ENCODE measurements at places on chromosomes 1 and 21.

DNA sequence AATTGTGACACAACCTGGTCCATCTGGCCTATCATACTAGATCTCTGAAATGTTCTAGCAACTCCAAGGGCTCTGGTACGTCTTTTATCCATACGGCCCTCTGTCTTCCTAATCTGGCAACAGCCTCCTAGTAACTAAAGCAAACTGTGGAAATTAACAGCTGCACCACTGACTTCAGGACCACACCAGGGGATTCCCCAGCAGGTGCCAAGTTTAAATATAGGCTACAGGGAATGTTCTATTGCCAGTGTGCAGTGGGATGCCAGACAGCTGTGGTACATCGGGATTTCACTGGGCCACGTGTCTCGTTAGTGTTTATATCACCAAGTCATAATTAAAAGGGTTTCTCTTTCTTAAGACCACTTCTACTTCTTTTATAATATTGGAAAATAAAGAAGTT is 94.3 kb downstream of the RGS2 start:
- no peak for DNase-seq

GRCh38 chr1:89545264-89546038 is 20.8 kb downstream of the LRRC8B start:
- peak; percentile 75 for DNase-seq

- DNase-seq, result no peak
Measured at GRCh38 chr1:17161137-17161740, 42.0 kb upstream of the PADI2 start.

- no peak for DNase-seq
Measured at GRCh38 chr1:246279402-246279801, 227.7 kb downstream of the SMYD3 start.

DNA sequence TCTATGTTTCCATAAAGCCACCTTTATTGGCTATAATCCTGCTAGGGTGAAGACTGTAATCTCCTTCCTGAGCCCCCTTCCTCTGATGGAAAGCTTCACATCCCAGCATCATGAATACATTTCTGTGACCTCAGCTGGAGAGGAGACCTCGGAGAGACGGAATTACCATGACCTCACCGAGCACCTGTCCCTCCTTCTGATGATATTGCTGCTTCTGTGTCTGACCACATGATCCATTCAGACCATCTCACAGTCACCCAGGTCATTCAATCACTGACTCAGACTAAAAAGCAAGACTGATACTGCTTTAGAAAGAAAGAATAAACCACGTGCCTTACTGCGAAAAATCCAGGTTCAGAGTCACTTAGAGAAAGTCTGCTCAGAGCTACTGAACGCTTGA is 8.8 kb downstream of the KCND3 start:
- DNase-seq, result no peak

GRCh38 chr1:67094191-67094590 is 40.2 kb upstream of the SLC35D1 start:
- no peak for DNase-seq

GRCh38 chr1:93739472-93739871 is 57.8 kb upstream of the BCAR3 start:
- no peak for DNase-seq

DNA sequence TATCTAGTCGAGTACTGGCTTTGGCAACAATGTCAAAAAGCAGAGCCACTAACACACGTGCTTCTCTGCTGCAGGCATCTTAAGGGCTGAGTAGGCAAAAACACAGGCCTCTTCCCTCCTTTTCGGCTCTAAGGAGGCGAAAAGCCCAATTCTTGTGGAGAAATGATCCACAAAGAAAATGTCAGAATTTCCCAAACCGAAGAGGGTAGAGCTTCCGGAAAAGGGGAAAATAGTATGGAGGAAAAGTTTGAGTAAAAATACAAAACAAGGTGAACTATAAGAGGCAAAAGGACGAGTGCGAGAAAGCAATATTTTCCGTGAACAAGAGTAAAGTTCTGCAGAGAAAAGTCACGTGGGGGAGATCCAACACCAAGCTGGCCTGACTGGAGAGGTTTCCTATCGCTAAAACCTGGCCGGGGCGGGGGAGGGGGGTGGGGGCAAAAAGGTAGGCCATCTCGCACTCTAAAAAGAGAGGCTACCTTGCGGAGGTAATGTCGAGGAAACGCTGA is 551 bp downstream of the ZRANB2 start:
- no peak for DNase-seq

DNA sequence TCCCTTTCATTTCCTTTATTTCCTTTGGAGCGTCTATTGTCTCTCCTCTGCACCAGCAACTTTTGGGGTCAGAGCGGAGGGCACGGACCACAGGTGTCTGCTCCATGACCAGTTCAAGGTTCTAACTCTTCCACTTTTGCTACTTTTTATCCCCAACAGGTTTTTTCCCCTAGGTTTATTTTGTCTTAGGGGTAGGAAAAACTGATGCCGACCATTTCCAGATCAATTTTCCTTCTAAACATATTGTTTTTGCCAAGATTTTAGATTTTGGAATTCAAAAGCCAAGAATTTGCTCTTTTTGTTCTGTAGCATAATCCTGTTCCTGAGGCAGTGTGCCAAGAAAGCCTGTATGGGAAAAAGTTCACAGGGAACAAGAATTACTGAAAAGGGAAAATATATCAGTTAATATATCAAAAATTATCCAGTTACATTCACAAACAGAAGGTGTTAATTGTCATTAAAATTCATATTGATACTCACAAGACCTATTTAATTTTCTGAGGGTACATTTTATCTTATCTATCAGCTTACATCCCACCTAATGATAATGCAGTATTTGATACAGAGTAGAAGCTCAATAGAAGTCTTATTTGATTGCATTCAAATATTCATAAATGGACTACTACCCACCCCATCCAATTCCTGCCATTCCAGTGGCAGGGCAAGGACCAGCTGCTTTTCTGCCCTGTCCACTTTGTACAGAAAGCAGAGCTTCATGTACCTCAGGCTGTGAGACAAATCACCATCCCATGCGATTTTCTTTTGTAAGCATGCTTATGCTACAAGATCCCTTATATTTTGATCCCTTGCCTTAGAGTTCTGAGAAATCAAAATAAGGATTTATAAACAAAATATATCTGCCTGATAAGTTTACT is 31.2 kb downstream of the TSEN15 start:
- DNase-seq, result no peak

GRCh38 chr1:180527101-180527669 is 24.8 kb upstream of the ACBD6 start:
- peak; percentile 56 for DNase-seq

DNA sequence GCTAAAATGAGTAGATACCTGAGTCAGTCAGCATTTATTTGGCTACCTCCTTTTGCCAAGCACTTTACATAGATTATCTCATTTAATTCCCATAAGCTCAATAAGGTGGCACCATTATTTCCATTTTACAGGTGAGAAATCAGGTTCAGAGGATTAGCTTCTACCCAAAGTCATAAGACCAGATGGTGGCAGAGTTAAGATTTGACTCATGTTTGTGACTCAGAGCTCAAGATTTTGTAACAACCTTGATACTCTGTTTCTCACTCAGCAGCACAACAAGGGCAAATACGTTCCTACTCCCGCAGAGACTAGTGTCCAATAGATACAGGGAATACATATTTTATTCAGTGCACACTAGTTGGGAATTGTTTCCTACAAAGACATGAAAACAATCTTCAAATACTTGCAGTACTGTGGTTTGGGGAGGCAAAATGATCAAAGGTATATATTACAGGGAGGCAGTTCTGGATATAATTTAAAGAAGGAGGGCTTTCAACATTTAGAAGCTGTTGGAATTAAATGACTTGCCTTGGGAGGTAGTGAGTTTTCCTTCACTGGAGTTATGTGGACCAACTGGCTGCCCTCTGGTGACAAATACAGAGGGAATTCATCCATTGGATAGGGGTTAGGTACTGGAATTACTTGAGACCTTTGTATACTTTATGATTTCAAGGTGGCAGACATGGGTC is 3.6 kb downstream of the LEPR start:
- DNase-seq, result peak; percentile 81

DNA sequence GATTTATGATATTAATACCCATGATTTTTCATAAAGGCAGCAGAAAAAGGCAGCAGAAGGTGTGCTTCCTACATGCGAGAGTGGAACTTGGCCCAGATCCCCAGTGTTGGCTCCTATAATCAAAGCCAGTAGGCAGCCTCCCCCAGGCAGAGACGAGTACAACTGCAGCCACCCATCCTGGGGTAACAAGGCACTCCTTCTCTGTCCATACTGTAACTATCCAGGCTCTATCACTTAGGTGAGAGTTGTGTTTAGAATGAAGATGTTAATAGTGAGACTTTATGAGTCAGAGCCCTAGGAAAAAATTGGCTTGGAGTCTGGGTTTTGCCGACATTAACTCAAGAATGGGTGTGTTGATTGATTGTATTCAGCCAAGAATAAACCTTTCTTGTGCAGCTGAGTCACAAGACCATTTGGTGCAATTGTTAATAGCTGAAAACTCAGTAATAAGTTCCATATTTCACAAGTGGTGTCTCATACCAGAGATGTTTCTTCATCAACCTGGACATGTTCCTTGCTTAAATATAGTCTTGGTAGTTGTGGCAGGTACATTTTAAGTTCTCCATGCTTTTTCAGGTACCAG is 322.3 kb downstream of the DUSP10 start:
- DNase-seq, result no peak

GRCh38 chr1:241485554-241485992 is 34.0 kb downstream of the FH start:
- no peak for DNase-seq

DNA sequence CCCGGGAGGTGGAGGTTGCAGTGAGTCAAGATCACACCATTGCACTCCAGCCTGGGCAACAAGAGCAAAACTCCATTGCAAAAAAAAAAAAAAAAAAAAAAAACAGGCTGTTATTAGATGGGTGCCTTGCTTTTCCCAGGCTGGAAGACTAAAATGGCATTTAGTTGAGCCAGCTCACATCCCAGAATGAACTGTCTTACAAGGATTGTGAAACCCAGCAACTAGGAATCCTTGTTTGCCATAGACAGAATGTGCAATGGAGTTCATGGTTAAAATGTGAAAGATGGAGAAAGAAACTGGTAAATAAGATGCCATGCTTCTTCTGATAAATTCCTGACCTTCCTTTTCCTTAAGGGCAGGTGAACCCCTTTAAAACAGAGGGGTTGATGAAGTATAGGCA is 215.8 kb upstream of the GREM2 start:
- no peak for DNase-seq

GRCh38 chr21:46503922-46504550 is 45.3 kb downstream of the DIP2A start:
- DNase-seq, result no peak

DNA sequence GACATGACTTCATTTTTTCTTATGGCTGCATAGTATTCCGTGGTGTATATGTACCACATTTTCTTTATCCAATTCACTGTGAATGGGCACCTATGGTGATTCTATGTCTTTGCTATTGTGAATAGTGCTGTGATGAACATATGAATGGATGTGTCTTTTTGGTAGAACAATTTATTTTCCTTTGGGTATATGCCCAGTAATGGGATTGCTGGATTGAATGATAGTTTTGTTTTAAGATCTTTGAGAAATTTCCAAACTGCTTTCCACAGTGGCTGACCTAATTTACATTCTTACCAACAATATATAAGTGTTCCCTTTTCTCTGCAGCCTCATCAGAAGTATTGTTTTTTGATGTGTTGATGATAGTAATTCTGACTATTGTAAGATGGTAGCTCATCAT is 361.7 kb upstream of the SGIP1 start:
- DNase-seq, result no peak

- no peak for DNase-seq
Measured at GRCh38 chr1:236281198-236281653, 532 bp downstream of the ERO1B start.

DNA sequence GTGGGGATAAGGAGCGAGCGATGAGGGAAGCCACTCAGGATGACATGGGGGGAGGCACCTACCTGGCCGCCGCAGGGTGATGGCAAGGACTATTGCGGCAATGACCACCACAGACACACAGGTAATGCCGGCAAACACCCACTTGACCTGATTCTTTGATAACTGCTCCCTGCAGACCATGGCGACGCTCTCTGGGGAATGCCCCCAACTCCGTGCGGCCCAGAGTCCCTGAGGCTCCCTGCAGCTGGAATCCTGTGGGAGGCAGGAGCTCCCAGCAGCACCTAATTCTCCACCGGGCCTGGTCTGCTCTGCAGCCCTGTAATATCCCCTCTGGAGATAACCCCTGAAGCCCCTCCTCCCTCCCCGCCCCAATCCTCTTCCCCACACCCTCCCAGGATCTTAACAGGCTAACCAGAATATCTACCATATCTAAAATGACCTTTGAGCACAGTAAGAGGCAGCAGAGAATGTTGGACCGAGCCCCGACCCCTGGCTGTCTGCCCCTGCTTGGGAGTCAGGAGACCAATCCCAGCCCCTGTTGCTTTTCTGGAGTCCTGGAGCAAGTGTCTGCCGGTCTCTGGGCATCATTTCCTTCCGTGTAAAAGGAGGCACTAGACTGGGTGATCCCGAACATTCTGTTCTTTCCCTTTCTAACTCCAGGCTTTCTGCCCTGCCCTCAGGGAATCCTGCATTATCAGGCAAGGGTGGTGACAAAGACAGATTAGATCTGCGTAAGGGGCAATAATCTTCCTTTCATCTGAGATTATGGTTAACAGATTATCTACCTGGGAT is at the start of gene FAM151A:
FAM151A (minus strand) TSS at position 310 of the 792 bp plus-strand sequence; CDS start at position 180, 130 bp downstream.
- no peak for DNase-seq

GRCh38 chr1:50542362-50542761 is 119.1 kb upstream of the DMRTA2 start:
- DNase-seq, result no peak

DNA sequence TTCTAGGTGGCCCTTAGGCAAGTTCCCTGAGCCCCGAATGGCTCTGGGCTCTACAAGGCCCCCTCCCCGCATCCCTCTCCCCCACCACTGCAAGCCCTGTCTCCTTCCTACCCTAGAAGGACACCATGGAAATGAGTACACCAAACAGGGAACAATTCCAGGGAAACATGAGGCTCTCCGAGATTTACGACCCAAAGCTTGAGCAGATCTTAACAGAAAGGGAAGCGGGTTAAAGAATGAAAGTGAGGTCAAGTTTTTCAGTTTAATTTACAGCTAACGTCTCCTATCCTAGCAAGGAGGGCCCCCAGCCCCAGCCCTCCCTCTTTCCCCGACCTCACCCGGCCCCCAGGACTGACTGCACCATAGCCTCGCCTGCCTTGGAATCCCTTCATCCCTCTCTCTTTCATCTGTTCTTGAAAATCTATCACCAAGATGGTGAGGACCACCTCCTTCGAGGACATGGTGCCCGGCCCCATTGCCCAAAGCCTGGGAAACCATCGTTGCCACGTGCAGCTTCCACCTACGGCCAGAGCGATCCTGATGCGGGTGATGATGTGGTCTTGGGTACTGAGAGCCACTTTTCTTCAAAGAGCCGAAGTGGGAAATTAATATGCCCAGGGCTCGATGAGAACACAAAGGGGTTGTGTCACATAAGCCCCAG is 30.5 kb downstream of the SIM2 start:
- no peak for DNase-seq

GRCh38 chr1:161113915-161114314 is 3.9 kb downstream of the PFDN2 start:
- no peak for DNase-seq

GRCh38 chr21:23968722-23969647 is 1638.3 kb downstream of the MRPL39 start:
- no peak for DNase-seq

- peak; percentile 10 for DNase-seq
Measured at GRCh38 chr21:24727803-24728440, 879.4 kb downstream of the MRPL39 start.

- DNase-seq, result no peak
Measured at GRCh38 chr1:78387201-78387600, 103.6 kb upstream of the PTGFR start.

- DNase-seq, result no peak
Measured at GRCh38 chr1:36859926-36860325, 174.4 kb downstream of the GRIK3 start.

GRCh38 chr1:36107394-36107793 is 17.6 kb downstream of the COL8A2 start:
- DNase-seq, result no peak

- DNase-seq, result no peak
Measured at GRCh38 chr1:115331558-115332331, 6.3 kb downstream of the NGF start.

Measured in non-pigmented ciliary epithelial cell (primary cell).